ENCODE measurements at places on chromosomes 1 and 21. TPM values are rescaled to one million over a fixed set of nuclear protein-coding genes. Genes with fewer than 3 reads are reported as not detected.

The DIO1 gene
- not detected for polyA plus RNA-seq

The SPRR2A gene
- polyA plus RNA-seq: 0.52 TPM

The OR10Z1 gene
- not detected for polyA plus RNA-seq

The ANXA9 gene
- 1.2 TPM for polyA plus RNA-seq
